ENCODE measurements at places on chromosomes 12 and 14.

DNA sequence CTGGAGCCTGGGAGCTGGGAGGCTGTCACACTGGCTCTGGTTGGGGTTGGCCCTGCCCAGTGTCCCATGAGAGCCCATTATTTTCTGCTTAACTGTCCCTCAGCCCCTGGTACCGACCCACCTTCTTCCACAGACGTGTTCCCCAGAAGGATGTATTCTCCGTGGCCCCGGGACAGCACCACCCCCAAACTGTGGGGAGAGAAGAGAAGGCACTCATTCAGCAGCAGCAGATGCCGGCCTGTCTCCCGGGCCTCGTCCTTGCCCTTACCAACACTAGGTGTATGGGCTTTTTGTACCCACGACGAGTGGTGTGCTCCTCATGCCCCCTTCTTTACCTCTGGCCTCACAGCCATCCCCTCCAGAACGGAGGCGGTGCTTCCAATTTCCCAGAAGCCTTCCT, 38.1 kb downstream of the LRTM2 start:
- no peak for DNase-seq

- no peak for DNase-seq
Observed at GRCh38 chr12:102061096-102061559, 663 bp downstream of the WASHC3 start.

- DNase-seq = no peak
Observed at GRCh38 chr12:79056775-79057174, 192.2 kb downstream of the SYT1 start.

GRCh38 chr12:51661836-51662235, 70.8 kb downstream of the SCN8A start:
- peak; percentile 35 for DNase-seq

DNA sequence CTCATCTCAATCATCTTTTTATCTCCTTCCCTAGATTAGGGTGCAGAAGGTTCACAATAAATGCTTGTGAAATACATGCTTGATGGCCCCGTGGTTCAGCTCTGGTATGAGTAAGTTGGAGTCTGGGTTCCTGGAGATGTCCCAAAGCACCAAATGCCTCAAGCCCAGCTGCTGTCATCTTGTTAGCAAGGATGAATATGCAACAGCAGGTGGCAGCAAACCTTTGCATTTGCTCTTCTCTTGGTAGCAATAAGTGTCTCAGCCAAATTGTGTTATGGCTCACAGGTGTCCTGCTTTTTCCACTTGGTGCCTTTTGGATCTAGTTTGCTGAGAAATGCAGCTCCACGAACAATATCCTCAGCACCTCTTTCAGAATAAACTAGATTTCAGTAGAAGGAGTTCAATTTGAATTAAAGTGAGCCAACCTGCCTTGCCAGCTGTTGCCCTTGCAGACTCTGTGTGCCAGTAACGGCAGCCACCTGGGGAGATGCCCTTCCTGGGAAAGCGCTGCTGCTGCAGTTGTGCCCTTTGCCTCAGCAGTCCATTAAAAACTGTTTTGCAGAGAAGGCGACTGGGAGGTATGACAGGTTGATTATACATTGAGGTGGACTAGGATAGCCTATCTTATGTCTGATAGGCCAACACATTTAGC, 417.3 kb downstream of the SNAPC1 start:
- DNase-seq = peak; percentile 58

DNA sequence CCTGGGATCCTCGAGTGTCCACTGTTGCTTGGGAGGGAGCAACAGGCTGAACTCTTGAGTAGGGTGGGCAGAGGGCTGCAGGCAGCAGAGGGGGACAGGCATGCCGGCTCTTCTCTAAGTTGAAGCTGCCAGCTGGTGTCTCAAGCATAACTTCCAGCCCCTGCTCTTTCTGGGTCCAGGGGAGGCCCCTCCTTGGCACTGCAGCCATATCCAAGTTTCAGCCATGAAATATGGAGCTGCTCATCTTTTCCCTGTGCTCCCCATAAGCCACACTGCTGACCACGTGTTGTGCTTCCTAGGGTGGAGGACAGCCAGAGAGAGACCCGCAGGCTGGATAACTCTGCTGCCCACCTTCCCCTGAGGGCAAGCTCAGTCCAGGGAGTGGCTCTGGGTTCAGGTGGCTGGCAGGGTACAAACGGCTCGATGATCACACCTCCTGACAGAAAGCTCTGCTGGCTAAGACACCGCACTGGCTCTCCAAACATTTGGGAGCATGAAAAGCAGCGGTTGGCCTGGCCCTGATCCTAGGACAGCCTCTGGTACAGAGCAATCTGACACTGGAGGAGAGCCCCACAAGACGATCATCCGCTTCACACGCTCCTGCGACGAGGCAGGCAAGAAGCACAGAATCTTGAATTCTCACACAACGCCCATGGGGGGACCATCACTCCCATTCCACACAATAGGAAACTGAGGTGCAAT, 79.6 kb downstream of the PITPNM2 start:
- DNase-seq = no peak

- no peak for DNase-seq
Observed at GRCh38 chr14:78725086-78725485, 554.9 kb downstream of the NRXN3 start.

- no peak for DNase-seq
Observed at GRCh38 chr14:104506461-104507253, 72.9 kb upstream of the C14orf180 start.

DNA sequence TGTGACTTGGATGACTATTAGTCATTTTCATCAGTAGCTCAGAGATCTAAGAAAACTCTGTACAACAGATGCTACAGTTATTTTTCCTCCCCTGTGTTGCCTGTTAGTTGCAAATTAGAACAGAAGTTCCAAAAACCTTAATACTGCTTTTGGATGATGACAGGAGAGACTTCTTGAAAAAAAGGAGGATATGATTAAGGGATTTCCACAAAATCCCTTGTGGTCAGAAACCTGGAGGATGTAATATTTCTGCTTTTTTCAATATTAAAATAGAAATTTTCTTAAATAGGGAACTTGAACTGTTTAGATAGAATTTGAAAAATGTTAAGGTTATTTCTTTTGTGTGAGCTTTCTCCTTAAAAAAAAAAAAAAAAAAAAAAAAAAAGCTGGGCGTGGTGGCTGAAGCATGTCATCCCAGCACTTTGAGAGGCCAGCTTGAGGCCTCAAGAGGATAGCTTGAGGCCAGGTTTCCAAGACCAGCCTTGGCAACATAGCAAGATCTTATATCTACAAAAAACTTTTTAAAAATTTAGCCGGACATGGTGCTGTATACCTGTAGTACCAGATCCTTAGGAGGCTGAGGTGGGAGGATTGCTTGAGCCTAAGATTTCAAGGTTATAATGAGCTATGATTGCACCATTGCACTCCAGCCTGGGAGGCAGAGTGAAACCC, 14.1 kb downstream of the CMAS start:
- DNase-seq = no peak

GRCh38 chr12:132286912-132287311, 42.5 kb downstream of the GALNT9 start:
- no peak for DNase-seq

- DNase-seq = no peak
Observed at GRCh38 chr12:98578392-98578791, 15.1 kb upstream of the SLC25A3 start.

- DNase-seq = no peak
Observed at GRCh38 chr12:121120323-121120722, 12.4 kb upstream of the P2RX7 start.

Data from cerebellar cortex (tissue), 1 donor.